NCI-H1694 (cell line): ENCODE measurements at places on chromosomes 16 and 17.

GRCh38 chr17:75876190-75876937, 2.0 kb downstream of the TRIM47 start:
- no peak for DNase-seq

- DNase-seq = no peak
Measured at GRCh38 chr17:76304226-76305134, 3.6 kb downstream of the QRICH2 start.

GRCh38 chr17:81329927-81330883, 35.1 kb upstream of the SLC38A10 start:
- DNase-seq = no peak

- no peak for DNase-seq
Measured at GRCh38 chr17:1919201-1919600, 89.4 kb downstream of the RPA1 start.

DNA sequence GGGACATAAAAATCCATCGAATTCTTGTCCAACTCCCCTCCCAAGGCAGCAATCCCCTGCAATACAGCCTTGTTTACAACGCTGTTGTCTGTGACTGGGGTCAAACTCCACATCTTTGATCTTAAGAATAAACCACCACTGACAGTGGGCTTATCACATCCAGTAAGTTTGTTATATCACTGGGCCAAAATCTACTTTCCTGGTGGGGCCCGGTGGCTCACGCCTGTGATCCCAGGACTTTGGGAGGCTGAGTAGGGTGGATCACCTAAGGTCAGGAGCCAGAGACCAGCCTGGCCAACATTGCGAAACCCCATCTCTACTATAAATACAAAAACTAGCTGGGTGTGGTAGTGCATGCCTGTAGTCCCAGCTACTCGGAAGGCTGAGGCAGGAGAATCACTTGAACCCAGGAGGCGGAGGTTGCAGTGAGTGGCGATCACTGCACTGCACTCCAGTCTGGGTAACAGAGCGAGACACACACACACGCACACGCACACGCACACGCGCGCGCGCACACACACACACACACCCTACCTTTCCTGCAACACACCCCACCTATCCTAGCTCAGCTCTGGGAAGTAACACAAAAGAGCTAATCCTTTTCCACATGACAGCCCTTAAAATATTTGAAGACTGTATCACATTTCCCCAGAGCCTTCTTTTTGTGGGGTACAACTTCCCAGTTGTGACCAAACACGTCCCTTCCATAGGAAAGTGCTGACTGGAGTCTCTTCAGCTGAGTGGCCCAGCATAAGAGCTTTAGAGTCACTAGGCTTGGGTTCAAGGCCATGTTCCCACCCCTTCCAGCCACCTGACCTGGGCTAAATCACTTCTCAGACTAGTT, 20.9 kb upstream of the ABCC1 start:
- no peak for DNase-seq

- DNase-seq = no peak
Measured at GRCh38 chr17:10127819-10128425, 70.5 kb downstream of the GAS7 start.

- DNase-seq = no peak
Measured at GRCh38 chr16:51867386-51868065, 679.4 kb downstream of the TOX3 start.

DNA sequence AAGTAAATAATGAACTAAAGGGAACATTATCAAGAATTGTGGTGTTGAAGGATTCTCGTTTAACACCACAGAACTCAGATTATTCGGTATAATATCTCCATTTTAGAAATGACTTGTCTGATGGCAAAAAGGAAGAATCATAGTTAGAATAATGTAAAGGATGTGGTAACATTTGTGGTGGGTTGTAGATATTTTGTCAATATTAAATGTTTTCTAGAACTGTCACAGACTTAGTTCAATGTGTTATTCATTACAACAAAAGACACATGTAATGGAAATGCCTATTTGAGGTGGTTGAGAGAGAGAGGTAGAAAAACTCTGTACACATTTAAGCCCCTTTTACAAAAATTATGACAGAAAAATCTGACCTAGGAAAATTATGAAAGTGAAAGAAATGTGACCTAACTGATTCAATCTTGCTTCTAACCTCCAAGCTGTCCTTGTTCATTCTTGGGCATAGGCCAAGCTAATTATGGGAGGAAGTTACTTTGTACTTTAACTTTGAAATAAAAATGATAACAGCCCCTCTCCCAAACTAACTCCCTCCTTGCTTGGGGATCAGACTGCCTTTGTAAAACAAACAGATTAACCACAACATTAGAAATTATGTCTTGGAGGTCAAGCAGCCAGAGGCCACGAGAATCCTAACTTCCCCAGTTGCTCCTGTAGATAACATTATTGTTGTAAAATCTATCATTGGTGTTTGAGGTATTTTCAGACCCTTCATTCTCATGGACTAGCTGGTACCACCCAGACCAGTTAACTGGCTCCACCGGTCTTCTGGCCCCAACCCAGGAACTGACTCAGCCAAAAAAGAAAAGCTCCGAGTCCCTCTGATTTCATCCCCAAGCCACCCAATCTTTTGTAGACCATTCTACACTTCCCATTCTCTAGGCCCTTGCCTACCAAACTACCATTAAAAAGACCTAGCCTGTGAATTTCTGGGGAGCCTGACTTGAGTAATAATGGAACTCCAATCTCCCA, 1287.8 kb upstream of the CDH8 start:
- DNase-seq = no peak

- no peak for DNase-seq
Measured at GRCh38 chr16:86455116-86455515, 55.2 kb upstream of the FOXF1 start.

GRCh38 chr17:78423961-78424675, 45.7 kb downstream of the PGS1 start:
- no peak for DNase-seq

DNA sequence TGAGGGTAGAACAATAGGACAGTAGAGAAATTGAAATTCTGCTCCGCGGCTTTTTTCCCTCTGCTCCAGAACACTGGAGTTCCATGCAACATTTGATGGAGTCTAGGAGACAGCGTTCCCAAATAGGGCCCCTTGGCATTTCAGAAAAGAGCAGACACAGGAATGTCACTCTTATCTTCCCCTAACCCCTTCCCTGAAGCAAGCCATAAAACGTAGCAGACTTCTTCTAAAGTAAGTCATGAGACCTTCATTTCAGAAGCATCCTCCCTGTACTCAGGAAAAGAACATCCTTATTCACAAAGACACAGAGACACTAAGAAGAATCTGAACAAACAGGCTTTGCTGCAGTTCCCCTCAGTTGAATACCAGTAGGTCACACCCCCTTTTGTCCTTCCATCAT, 296.1 kb upstream of the SOX9 start:
- no peak for DNase-seq

- no peak for DNase-seq
Measured at GRCh38 chr17:77736721-77737120, 221.8 kb upstream of the TNRC6C start.

- no peak for DNase-seq
Measured at GRCh38 chr17:7321466-7321865, 6.3 kb upstream of the GPS2 start.

- no peak for DNase-seq
Measured at GRCh38 chr16:88434353-88434690, 18.8 kb upstream of the ZFPM1 start.

DNA sequence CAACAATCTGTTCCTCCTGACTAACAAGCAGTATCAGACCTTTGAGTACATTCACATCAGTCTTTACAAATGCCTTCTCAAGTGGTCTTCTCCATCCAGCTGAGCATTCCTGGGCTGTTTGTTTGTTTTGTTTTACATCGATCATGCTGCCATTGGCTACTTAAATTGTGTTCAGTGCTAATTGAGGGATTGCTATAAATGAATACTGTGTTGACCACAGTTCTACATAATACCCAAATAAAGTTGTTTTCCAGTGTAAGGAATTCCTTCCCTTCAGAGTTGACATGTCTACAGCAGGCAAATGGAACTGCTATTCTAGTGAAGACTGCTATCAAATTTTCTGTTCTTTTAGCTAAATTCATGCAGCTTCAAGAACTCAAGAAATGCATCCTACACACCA, 3.2 kb downstream of the CDH8 start:
- no peak for DNase-seq

DNA sequence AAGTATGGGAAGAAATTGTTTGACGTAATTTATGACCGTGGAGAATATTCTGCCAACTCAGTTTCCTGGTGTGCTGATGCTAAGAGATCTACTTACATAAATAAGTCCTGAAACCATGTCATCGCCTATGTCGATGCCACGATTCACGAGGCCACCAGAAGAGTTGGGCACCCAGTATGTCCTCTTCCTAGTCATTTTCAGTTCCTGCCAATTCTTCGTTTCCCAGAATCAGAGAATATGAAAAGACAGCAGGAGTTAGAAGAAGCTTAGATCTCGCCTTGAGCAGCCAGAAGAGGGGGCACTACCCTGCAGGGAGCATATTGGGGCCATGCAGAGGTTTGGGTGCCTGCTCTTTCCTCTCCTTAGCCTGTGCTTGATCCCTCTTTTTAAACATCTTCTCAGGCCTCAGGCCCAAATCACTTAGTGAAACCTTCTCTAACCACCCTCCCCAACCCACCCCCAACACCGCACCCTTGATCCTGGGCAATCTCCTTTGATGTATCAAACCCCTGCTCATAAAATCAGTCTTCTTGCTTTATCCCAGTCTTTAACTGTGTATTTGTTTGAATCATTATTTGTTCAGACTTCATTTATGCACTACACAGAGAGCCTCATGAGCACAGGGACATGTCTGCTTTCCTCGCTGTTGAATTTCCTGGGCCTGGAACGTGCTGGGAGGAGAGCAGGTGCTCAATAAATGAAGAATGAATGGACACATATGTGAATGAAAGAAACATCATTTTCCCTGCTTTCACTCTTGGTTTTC, 12.2 kb upstream of the LONP2 start:
- DNase-seq = peak; percentile 3

DNA sequence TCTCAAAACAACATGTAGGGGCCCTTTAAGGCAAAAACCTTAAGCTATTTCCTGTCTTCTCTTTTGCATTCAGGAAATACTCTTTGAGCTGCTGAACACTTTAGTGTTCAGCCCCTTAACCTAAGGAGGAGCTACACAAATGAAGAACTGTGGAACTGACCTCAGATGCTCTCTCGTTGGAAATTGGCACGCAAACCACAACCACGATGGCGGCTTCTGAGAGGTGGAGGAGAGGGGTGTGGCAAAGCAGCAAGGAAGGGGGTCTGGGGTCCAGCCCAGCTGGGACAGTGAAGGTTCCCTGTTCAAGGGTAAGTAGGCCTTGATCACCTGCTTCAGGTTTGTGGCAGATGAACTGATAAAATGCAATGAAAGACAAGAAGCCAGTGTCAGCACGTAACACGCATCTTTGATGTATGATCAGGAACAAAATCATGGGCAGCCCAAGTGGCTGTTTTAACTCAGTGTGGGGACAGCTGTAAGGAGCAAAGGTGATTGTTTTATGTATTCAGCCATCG, 291.6 kb upstream of the TNRC6C start:
- DNase-seq = no peak

GRCh38 chr17:64022611-64023063, 2.2 kb upstream of the ICAM2 start:
- DNase-seq = no peak

- no peak for DNase-seq
Measured at GRCh38 chr17:79109584-79109983, 35.0 kb downstream of the ENGASE start.

DNA sequence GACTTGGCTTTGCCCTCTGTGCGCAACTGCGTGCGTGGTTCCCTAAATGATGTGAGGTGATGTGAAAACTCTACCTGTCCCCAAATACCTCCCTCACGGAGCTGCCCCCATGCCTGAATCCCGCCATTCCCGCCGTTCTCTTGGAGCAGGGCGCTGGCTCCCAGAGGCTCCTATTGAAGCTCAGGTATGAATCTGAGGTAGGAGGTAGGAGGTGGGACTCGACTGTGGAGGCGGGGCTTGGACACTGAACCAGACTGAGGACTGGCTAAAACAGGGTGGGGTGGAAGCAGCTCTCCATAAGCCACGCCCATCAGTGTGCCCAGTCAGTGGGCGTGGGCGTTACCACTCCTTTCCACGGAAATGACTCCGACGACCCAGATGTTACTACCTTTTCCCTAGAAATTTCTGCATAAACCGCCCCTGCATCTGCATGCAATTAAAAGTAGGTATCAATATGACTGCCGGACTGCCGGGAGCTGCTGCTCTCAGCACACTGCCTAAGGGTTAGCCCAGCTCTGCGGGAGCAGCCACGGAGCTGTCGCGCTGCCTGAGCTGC, 41.0 kb downstream of the FOXL1 start:
- DNase-seq = no peak

- no peak for DNase-seq
Measured at GRCh38 chr16:5551909-5552308, 454.3 kb upstream of the EEF2KMT start.

GRCh38 chr17:77763023-77763422, 195.5 kb upstream of the TNRC6C start:
- no peak for DNase-seq

- DNase-seq = no peak
Measured at GRCh38 chr17:39939588-39940419, 12.3 kb downstream of the LRRC3C start.

- DNase-seq = no peak
Measured at GRCh38 chr16:2040787-2041522, 6.7 kb downstream of the NTHL1 start.

DNA sequence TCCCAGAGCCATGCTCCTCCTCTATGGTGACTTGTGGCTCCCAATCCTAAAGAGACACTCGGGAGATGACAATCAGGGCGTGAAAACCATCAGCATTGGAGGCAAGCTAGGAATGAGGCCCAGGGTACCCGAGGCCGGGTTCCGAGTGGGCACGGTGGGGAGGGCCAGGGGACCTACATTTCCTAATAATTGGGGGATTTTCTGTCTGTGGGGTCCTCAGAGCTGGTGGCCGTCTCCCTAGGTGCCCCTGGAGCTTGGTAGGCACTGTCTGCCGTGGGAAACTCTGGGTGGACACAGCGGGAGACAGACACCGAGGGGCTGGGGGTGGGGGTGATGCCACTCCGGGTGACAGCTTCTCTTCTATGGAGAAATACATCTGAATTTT, 312.5 kb upstream of the TNRC6C start:
- DNase-seq = no peak

DNA sequence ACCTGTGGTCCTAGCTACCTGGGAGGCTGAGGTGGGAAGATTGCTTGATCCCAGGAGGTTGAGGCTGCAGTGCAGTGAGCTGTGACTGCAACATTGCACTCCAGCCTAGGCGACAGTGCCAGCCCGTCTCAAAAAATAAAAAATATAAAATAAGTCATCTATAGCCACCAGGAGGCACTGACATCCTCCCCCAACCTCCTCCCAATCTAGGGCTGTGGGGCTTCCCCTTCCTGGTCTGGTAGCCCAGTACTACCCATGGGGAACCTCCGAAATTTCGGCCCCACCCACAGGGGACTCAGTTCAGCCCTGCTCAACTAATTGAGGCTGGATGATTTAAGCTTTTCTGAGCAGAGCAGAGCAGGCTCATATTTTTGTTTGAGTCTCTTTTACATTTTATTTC, 3.2 kb downstream of the ZSCAN10 start:
- DNase-seq = no peak

GRCh38 chr17:38967290-38967738, at the start of gene FBXO47:
Gene FBXO47, minus strand, starts transcription at chr17:38967403. Its CDS starts 4,378 bp downstream, at chr17:38963025.
- no peak for DNase-seq

- DNase-seq = no peak
Measured at GRCh38 chr17:48173191-48173984, 65.8 kb downstream of the SNX11 start.
